ENCODE measurements at places on chromosomes 16 and 17.
A peak's percentile ranks its signal among the peaks of the same experiment; 100 is the strongest.

DNA sequence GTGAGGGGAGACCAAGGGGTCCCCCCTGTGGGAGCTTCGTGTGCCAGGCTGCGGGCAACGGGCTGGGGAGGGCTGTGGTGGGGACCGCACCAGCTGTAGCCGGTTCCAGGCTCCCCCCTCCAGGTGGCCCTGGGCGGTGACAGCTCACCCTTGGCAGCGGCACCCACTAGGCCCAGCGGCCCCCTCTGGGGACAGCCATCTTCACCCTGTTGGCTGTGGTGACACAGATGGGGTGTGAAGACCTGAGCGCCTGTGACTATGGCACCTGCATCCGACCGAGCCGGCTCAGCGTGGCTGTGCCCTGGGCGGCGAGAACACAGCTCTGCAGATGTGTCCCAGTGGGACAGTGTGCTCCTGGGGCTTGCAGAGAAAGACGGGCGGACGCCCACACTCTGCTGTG, 1.1 kb upstream of the C1QTNF8 start:
- DNase-seq = no peak

GRCh38 chr17:34879146-34879545, 82.1 kb downstream of the CCT6B start:
- no peak for DNase-seq

- DNase-seq = no peak
Observed at GRCh38 chr17:9432134-9432885, 143.3 kb downstream of the STX8 start.

DNA sequence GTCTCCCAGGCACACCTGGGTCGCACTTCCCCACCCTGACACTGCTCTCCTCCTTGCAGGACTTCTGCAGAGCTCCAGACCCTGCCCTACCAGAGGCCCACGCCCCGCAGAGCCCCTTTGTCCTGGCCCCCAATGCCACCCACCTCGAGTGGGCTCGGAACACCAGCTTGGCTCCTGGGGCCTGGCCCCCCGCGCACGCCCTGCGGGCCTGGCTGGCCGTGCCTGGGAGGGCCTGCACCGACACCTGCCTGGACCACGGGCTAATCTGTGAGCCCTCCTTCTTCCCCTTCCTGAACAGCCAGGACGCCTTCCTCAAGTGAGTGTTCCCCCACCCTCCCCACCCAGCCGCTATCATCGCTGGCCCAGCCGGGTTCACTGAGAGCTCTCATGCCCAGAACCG, 79.6 kb downstream of the MGAT5B start:
- DNase-seq = no peak

GRCh38 chr17:50459756-50460155, 8.9 kb downstream of the CHAD start:
- DNase-seq = no peak

DNA sequence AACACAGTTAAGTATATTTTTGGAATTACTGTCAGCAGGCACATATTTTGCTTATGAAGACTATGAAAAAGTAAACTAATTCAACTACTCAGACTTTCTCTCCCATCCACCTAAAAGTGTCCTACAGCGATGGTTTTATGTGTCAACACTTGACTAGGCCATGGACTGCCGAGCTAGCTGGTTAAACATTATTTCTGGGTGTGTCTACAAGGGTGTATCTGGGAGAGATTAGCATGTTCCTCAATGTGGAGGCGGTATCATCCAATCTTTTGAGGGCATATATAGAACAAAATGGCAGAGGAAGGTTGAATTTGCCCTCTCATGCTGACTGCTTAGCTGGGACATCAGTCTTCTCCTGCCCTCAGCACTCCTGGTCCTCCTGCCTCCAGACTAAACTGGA, 82.7 kb upstream of the CDYL2 start:
- no peak for DNase-seq

DNA sequence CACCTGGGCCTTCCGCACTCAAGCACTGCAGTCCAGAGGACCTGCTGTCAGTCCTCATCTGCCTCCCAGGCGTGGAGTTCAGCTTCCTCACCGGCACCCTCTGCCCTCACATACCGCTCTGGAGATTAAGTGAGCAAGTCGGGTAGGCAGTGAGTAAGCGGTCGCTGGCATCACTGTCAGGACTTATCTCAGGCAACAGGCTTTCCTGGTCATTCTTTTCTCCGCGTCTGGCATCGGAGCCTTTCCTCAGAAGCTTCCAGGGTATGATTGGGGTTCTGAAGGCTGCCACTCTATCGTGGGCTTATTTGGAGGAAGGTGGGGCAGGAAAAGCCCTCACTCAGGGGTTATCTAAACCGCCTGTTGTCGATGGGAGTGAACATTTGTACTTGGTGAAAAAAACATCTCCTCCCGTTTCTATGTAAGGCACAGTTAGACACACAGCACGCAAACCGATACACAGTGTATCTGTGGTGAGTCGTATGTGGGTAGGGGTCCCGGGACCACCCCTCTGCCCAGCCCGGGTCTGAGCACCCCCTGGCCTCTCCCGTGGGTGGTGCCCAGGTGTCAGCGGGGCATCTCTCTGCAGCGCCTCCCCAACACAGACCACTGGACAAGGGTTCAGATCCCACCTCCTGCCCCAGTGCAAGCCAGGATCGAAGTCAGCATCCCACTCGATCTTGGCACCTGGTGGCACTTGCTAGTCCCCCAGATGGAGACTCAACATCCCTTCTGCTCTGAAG, 92.5 kb upstream of the PLCG2 start:
- no peak for DNase-seq

- no peak for DNase-seq
Observed at GRCh38 chr17:31825961-31826691, 32.9 kb downstream of the COPRS start.

GRCh38 chr16:71629278-71630016, 3.5 kb downstream of the MARVELD3 start:
- no peak for DNase-seq

DNA sequence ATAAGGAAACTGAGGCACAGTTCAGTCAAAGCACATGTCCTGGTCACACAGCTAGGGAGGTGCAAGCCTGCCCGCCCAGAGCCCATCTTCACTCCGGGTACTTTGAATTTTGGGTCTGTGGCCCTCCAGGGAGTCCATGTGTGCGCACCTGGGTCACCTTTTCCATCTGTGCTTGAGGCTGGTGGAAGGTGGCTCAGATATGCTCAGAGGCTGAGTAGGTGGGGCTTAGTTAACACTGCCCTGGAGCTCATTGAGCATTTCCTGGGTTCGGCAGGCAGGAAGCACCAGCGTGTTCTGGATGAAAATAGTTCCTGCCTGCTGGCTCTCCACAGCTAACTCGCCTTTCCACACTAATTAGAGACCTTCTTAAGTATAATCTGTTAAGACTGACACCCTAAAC, 19.2 kb downstream of the FAM234A start:
- DNase-seq = no peak

- DNase-seq = no peak
Observed at GRCh38 chr16:72317446-72317845, 145.5 kb upstream of the PMFBP1 start.

DNA sequence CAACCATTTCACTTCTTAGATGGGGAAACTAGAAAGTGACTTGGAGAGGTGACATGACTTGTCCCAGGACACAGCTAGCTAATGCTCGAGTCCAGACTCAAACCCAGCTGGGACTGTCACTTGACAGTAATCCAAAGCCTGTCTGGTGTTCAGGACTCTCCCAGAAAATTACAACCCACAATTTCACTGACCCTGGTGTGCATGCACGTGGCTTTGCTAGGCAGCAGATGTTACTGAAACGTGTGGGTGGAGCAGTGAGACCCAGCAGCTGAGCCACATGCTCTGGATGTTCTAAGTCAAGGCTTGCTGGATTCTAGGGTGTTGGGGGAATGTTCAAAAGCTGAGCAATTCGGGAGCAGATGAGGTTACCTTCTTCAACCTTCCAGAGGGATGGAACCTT, 364.6 kb downstream of the GRIN2A start:
- no peak for DNase-seq

DNA sequence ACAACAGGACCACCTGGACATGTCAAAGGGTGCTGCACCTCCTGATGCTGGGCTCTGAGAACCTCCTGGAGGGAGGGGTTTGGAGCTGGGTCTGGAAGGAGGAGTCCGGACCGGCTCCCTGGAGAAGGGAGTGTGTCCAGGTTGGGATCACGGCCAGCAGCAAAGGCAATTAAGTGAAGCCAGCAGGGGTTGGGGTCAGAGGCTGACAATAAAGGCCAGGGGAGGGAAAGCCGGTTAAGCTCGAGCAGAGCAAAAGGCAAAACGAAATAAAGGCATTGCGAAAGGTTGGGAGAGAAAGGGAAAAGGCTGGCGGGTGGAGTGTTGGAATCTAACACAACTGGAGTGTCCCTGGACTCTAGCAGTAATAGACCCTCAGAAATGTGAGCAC, 992 bp upstream of the CACNG4 start:
- DNase-seq = no peak

GRCh38 chr17:70310221-70310672, 140.9 kb downstream of the KCNJ2 start:
- DNase-seq = no peak

DNA sequence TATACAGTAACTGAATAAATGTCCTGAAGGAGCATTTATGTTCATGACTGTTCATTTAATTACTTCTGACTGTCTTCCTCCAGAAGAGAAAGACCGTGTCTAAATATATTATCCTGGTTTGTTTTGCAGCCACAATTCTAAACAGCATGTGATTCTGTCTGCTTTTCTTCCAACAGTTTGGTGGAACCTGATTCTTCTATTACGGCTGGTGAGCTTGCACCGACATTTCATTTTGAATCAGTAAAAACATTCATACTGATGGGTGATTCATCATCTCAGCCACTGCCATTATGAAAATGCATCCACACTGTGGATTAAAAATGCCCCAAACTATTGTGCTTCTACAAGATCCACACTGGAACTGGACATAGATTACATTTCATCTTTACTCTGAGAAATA, 16.9 kb downstream of the KNOP1 start:
- no peak for DNase-seq

GRCh38 chr17:69588827-69589239, 174.3 kb downstream of the MAP2K6 start:
- DNase-seq = peak; percentile 80

DNA sequence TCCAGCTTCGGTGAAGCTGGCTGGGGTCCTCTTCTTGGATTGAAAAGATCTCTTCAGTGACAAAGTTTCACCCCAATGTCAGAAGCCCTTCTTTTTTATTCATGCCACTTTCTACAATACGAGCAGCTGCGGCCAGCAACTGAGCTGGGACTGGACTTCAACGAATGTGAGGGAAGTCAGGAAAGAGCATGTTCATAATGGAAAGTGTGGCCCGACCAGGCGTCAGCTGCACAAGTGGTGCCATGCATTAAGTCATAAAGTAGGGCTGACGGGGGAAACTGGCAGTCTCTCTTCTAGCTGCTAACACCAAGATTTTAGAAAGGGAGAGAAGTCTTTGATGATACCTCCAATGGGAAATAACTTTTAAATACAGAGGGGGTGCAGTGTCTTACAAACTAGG, 192.6 kb downstream of the PARN start:
- no peak for DNase-seq

- no peak for DNase-seq
Observed at GRCh38 chr16:49554681-49555080, 181.1 kb downstream of the C16orf78 start.

DNA sequence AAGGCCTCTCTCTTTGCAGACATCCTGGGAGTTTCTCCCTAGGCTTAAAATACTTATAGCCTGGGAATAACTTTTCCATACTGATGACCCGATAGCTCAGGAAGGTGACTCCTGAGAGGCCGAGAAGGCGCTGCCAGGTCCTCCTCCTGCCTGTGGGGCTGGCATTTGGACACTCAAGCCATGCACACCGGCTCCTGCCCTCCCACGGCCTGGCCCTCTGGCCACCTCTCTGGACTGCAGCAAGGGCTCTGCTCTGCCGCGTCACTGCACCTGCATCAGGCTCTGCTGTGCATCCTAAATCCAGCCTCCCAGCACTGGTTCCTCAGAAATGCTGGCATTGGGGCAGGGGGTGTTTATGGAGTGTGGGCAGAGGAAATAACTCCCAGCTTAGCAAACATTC, 14.2 kb downstream of the KCNG4 start:
- DNase-seq = no peak

DNA sequence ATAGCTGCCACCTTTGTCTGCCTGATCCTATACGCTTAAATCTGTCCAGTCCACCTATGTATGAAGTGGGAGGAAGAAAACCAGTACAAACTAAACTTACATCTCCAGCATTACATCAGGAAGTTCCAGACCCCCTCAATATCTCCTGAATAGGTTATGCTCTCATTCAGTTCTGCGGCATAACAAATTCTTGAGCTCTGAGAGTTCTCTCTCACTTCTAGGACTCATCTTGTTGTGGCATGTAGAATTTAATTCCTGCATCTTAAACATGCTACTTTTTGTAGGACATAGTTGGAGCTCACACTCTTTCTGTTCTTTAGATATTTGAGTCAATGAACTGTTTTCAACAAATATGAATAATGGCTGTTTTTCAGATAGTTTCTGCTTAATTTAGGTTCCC, 662.5 kb downstream of the CDH11 start:
- no peak for DNase-seq

DNA sequence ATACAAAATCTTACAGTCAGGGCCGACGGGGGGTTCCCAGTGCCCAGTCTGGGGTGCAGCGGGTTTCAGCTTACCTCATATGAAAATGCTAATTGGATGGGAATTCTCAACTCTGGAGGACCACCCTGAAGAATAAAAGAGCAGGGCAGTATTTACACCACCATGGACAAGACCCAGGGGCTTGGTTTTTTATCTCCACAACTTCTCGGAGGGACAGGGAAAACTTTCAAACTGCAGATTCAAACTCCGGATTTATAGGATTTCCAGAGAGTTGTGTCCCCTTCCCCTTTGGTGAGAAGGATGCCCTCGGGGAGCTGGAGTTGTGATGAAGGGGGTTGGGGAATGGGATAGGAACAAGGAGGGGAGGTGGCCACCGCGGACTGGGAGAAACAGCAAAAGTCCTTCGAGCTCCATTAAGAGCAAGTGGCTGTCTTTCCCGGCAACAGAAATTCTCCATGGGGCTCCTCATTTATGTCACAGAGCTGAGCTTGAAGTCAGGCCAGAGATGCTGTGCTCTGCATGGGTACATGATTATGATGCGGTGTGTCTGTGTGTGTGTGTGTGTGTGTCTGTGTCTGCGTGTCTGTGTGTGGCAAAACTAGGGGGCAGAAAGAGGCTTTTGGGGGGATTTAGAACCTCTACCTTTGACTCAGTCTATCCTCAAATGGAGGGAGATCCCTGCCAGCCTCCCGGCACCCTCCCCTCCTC, 15.7 kb downstream of the FOXL1 start:
- no peak for DNase-seq

All from NCI-H460 (cell line).